ENCODE measurements at places on chromosomes 7 and 10.

DNA sequence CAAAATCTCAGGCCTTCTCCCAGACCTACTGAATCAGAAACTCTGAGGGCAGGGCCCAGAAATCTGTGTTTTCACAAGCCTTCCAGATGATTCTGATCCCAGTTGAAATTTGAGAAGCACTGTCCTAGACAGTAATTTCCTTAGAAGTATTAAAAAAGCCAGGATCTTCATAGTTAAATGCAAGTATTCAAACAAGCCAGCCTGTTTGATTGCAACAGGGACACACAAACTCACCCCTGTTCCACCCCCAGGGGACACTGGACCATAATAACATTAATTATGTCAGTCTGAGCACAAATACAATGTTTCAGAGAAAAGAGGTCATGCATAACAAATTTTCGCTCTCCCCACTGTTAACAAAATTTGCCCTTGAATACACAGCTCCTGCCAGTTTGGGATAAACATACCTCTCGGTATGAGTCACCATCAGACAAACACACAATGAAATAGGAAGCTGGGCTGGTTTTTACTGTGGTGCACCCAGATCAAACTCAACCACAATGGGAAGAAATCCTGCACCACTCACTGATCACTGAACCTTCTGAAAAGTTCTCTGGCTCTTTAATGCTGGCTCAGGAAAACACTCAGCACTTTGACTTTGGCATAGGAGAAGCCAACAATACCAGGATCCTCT lies 34.3 kb downstream of the ABLIM1 start:
- DNase-seq, result no peak

DNA sequence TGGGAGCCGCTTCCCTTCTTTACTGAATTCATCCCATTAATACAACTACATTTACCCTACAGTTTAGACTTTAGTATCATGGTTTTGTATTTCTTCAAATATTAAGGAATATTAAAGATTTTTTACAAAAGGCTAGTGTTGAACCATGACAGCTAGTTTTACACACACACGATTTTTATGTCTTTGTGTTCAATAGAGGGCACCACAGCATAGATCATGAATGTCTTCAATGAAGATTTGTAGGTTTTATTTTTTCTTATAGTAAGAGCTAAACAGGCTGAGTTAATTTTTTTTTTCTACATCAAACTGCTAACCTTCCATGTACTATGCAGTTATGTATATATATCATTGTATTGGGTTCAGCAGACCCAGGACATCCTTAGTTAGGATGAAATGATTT lies 76.9 kb downstream of the SNX10 start:
- DNase-seq, result no peak

DNA sequence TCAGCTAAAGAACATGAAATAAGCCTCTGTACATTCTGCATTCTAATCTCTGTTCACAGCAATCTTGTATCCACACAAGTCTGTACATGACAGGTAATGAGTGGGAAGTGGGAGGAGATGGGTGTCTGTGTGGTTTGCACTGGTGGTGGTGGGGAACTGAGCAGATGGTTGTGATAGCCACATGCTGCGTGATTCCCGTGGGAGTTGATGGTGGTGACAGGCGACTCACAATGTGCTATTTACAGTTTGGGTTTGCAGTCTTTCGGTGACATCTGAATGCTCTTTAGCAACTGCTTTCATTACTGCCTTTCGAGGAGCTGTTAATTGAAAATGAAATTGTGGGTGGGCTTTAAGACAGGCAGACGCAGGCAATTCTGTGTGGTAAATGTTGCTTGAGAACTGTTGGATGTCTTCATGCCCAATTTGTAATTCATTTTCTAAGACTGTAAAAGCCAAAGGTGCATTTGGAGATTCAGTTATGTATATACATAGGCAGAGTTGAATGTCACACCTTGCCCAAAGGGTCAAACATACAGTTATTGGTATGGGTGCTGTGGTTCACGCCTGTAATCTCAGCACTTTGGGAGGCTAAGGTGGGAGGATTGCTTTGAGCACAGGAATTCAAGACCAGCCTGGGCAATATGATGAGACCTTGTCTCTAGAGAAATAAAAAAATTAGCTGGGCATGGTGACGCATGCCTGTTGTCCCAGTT lies 308.2 kb downstream of the AUTS2 start:
- no peak for DNase-seq

DNA sequence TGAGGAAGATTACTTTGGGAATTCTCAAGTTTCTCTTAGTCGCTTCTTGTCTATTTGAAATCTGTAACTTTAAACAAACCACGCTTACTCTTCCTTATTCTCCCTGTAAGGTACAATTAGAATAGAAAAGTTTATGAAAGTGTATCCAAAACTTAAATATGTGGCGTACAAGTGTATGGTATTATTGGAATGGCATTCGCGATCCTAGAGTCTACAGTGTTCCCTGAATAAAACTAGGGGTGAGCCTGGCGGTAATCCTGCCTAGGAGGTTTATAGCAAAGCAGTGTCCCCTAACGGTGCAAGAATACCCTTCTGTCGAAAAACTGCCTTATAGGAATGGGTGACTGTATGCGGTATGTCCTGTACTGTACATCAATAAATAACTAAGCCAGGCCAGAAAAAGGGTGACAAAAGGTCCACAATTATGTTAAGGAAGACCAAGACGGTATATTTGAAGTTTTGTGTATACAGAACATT lies 1.2 kb downstream of the TASOR2 start:
- no peak for DNase-seq

DNA sequence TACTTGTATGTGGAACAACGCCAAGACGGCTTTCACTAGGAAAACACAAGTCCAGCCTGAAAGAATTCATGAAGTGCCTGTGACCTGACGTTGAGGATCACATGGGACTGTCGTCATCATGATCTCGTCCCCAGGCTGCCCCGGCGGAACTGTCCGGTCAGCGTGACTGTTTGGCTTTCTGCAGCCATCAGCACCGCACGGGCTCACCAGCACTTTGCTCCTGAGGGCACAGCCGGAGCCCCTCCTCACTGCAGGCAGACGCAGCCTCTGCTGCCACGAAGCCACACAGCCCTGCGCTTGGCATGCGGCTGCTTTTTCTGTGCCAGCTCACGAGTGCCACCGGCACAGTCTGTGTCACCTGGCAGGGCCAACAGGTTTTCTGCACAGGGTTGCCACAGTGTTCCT lies 9.4 kb upstream of the GET4 start:
- DNase-seq, result no peak

GRCh38 chr7:93194386-93194785 lies 31.9 kb downstream of the HEPACAM2 start:
- DNase-seq, result no peak

DNA sequence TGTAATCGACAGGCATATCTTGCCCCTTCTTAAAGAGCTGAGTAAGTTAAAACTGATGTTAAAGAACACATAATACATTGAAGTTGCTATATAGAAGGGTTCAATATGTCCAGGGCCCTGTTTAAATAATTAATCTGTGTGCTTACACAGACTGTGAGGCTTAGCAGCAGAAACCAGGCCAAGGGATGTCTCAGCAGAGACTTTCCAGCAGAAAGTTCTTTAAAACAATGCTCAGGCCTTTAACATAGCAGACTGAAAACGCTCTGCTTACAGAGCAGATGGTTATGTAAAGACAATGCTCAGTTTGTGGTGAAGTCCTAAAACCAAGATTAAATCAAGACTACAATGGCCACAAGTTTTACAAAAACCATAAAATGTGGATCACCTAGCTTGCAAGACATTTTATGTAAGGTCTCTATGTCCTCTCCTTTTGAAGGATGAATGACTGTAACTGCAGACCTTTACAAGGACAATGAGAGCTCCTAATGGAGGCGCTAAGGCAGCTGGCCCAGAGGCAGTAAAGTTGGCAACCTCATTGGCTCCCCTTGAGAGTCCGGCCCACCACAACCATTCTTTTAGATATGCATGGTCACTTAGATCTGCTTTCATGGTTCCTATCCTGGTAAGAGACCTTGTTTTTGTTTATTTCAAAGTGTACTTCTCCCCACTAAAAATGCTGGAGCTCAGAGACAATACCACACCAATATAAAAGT lies 56.3 kb downstream of the FZD1 start:
- no peak for DNase-seq

- no peak for DNase-seq
These were observed 386.0 kb downstream of the HGF start for GRCh38 chr7:81383846-81384245.

DNA sequence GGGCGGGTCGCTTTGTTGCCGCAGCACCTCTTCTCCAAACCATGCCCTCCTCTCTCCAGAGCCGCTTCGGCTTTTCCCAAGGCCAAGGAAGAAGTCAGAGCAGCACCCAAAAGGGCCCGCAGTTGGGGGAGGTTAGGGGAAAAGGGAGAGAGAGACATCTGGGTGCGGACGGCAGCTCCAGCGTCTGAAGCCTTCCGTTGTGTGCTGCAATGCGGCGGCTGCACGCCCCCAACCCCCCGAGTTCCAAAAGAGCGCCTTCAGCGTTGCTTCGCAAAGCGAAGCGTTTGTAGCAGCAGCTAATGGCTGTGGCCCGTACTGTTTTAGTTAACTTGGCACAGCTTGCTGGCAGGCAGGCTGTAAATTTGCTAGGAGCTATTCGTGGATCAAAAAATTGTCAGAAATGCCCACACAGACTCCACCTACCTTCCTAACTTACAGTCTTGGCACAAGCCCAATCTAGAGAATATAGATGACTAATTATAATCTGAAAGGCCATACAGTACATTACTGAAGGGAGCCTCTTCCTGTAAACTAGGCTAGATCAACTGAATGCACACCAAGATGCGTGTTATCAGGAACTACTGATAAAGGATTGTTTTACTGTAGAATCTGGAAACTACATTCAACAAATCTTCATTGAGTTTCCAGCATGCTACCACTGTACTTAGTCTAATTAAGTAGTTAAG lies 1.1 kb upstream of the KBTBD2 start:
- DNase-seq, result peak; percentile 49

DNA sequence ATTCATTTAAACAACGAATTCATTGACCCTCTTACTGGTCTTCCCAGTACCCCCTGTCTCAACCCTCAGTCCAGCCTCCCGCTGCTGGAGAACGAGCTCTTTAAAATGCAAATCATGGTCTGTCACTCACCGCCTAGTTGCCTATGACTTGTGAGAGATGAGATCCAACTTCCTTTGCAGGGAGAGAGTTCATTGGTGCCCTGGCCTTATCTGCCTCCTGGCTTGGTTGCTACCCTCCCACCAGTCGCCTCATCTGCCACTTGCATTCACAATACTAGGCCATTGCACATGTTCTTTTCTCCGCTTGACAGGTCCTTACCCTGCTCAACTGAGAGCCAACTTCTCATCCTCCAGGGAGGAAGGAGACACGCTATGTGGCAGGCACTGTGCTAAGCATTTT lies 54.0 kb upstream of the MXI1 start:
- DNase-seq, result no peak

DNA sequence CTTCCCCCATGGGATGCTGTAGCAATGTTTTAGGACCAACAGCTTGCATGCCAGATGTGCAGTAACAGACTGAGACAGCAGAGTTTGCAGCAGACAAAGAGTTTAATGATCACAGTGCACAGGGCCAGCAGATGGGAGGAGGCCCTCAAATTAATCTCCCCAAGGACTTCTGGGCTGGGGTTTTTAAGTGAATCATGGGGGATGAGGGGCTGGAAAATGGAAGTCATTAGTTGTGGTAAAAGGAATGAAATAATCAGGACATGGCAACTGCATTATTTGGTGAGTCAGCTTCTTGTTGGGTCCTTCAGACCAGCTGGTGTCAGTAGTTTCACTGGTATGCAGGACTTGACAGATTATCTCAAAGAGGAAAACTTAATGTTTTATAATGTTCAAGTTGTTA lies 12.6 kb upstream of the NRBF2 start:
- DNase-seq, result no peak

All from stimulated activated CD4-positive, alpha-beta T cell treated with anti-CD3 and anti-CD28 coated beads, Interleukin-4, amount 100 ng/mL, for 24 hours (primary cell).